Activated CD4-positive, alpha-beta memory T cell treated with anti-CD3 and anti-CD28 coated beads for 36 hours (primary cell): ENCODE measurements at places on chromosomes 7 and 10. TPM values are rescaled to one million over a fixed set of nuclear protein-coding genes. Genes with fewer than 3 reads are reported as not detected.

DNA sequence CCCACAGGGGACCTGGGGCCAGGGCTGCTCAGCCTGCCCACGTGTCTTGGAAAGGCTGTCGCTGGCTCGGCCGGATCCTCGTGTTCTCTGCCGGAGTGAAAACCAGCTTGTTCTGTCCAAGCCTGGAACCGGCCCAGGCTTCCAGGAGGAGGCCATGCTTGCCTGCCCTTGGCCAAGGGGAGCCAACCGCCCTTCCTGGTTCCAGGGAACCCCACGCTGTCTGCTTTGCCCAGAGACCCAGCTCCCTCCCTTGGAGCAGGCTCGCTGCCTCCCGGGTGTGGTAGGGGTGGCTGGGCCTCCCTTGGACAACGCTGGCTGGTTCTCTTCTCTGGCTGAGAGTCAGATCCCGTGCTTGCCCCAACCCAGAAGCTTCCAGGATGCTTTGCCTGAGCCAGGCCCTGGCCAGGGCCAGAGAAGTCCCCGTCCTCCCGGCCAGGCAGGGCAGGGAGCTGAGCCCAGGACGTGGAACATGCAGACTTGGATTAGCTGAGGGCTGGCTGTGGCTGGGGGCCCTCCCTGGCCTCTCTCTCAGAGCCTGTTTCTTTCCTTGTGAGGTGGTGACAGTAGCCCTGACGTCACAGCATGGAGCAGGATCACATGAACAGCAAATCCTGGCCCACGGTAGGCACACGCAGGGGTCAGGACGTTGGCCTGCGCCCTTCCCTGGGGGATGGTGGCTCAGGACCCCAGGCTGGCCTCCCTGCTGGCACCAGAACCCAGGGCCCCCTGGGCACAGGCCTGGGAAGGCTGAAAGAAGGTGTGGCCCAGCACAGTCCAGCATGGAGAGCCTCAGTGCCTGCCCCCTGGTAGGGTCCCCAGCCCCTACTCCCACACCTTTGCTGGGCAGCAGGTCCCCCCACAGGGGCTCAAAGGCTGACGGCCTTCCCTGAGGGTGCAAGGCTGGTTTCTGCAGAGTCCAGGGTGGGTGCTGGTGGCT, 67.5 kb downstream of the PWWP2B start:
- DNase-seq = no peak

- no peak for DNase-seq
Observed at GRCh38 chr10:33321516-33321915, 13.0 kb downstream of the NRP1 start.

GRCh38 chr7:67595431-67596180, 599.0 kb downstream of the TYW1 start:
- DNase-seq = no peak

DNA sequence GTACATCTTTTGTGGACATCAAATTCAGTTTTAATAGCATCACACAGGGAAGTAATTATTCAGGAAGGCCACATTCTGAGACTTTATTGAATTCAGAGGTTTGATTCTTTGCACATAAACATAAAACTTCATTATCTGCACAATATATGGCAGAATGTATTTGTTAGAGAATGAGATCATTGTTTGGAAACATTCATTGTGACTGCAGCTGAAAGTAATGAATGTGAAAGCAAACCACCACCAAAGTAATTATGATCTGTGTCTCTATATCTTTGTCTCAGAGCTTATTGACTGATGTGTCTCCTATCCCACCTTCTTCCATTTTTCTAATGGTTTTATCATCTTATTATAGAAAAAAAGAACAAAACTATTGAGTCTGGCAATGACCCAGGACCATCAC, 340.9 kb upstream of the PCDH15 start:
- no peak for DNase-seq

- no peak for DNase-seq
Observed at GRCh38 chr7:38317515-38317914, 44.1 kb upstream of the TARP start.

DNA sequence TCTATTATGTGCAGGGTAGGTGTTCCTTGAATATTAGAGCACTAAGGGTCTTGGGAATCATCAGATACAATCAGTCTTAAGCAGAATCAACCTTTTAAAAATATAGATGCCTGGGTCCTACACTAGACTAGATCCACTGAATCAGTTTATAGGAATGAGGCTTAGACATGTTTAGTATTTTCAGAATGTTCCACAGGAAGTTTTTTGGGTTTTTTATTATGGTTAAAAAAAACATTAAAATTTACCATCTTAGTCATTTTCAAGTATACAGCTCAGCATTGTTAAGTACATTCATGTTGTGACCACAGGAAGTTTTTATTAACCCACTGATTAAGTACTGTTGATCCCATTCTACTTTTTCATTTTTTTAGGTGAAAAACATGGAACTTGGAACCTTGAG, 135.7 kb downstream of the LCOR start:
- no peak for DNase-seq

DNA sequence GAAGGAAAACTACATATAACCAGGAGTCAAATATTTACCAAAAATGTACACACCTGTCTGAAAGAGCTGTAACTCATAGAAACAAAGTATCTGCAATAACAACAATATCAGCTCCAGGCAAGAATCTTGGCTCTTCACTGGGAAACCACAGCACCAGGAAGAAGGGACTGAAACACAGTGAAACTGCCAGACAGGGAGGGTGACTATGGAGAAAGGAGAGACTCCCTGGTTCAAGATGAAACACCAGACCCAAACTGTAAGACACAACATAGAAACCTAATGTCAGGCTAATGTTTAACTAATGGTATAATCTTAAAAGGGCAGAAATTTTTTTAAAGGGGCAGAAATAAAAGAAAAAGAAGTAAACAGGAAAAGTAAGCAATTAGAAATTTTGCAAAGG, 11.5 kb upstream of the TAS2R39 start:
- DNase-seq = no peak

- no peak for DNase-seq
Observed at GRCh38 chr7:13508586-13508985, 480.9 kb downstream of the ETV1 start.

GRCh38 chr7:74002474-74003017, 25.4 kb upstream of the ELN start:
- peak; percentile 17 for DNase-seq

- peak; percentile 59 for DNase-seq
Observed at GRCh38 chr7:1193593-1194424, 33.8 kb upstream of the ZFAND2A start.

DNA sequence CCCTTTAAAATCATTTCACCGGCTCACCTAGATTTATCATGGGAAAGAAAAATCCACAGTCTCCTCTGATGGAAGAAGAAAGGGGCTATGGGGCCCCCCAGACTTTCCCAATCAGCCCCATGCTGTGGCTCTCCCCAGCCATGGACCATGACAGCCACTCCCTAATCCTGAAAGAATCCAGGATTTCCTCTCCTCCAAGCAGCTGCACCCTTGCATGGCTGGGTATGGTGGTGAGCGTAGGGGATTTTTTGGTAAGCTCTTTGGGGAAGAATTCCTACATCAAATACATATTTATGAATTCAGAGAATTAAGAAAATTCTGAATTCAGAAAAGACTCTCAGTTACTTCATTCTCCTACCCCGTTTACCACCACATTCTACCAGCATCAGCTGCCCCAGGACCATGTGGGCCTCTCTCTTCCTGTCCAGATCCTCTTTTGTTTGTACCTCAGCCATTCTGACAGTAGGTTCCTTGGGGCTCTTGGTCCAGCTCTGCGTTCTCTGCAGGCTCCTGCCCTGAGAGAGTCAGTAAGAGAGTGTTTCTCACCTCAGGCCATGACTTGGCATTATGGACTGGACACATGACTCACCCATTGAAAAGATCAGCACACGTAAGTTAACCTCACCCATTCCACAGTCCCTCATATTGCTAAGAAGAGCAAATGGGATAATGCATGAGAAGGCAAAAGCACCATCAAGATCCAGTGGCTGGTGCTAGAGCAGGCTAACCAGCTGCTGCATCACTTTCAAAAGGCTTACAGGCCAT, 337.8 kb downstream of the ELMO1 start:
- no peak for DNase-seq

GRCh38 chr7:115368998-115369397, 447.1 kb downstream of the MDFIC start:
- DNase-seq = no peak

DNA sequence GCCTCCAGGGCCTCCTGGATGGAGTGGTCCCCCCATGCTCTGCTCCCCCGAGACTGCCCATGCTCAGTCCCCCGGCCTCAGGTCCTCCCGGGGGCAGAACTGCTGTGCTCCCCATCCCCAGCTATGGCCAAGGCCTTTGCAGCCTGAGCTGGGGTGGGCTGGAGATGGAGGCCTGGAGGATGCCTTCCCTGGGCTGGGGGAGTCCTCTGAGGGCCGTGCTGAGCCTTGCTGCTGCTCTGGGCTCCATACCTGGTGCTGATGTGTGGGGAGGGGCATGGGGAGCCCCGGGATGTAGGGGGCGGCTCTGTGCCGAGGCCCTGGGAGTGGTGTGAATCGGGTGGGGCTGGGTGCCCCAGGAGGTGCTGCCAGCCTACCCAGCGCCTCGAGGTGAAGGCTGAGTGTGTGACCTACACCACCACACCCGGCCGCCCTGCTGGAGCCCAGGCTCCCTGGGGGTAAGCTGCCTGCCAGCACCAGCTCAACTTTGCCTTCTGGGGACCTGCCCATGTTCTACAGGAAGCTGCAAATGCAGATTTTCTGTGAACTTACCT, 109.5 kb downstream of the UNCX start:
- no peak for DNase-seq

- peak; percentile 49 for DNase-seq
Observed at GRCh38 chr7:43869867-43870240, 537 bp upstream of the MRPS24 start.

- DNase-seq = no peak
Observed at GRCh38 chr10:90418869-90419652, 438.8 kb downstream of the HTR7 start.

DNA sequence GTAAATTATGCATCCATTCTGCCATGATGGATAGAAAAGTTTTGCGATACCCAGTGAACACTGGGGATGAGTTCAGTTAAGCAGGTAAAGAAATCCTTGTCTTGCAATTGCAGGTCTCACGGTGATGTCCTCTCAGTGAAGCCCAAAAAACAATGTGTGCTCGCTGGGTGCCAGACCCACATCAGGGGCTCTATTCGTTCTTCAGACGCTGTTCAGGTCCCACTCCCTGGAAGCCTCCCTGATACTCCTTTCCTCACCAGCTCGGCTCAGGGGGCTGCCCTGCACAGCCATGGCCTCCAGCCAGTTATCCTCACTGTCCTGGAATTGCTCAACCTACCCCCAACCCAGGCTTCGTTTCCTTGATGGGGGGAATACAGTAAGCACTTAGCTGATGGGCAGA, 323.5 kb downstream of the ADARB2 start:
- no peak for DNase-seq

The LBX1 gene
- not detected for total RNA-seq

The FXYD4 gene
- not detected for total RNA-seq

The SPDYE11 gene
- not detected for total RNA-seq

The HPSE2 gene
- not detected for total RNA-seq

The STEAP4 gene
- total RNA-seq = not detected

The KCND2 gene
- not detected for total RNA-seq

The SPACDR gene
- total RNA-seq = 3.9 TPM
